ENCODE measurements at places on chromosomes 13 and 19.

DNA sequence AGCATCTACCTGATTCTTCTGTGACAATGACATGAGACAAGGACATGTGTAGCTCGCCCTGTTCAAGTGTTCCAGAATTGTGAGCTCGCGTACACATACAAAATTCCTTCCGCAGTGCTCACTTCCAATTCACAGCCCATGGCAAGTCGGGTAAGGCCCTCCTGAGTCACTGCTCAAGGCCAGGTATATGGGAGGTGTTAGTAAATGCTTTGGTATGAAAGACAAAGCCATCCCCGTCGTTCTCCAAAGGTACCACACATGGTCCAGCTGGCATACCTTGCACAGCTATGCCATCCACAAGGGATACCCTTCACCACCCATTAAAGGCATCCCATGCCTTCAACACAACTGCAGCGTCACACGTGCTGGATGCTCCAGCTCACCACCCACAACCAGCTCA lies 4.4 kb upstream of the ELL start:
- DNase-seq, result no peak

DNA sequence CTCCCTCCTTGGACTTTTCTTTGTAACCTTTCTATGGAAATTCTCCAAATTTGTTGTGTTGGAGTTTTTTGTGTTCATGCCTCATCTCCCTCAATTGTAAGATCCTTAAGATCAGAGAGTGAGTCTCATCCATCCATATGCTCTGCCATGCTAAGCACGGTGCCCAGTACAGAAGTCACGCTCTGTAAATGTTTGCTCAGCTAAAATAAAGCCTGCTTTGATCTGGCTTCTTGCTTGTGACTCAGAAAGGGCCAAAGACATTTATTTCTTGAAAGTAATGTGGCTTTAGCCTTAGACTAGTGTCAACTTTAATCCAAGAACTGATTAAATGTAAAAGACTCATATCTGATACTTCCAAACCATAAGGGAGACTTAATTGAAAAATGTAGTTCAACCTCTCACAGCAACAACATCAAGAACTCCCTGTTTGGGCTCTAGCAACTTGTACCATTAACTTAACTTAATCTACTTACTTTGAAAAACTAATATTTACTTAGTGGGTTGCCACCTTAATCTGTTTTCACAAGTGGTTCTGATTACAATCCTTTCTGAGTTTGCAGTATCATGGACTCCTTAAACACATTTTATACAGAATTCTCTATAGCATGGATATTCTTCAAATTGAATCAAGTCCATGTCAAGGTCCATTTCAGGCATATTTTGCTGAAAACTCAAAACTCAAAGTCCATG lies 100.2 kb downstream of the KL start:
- no peak for DNase-seq

- DNase-seq, result no peak
Observed at GRCh38 chr19:6015841-6016545, 38.1 kb upstream of the RANBP3 start.

DNA sequence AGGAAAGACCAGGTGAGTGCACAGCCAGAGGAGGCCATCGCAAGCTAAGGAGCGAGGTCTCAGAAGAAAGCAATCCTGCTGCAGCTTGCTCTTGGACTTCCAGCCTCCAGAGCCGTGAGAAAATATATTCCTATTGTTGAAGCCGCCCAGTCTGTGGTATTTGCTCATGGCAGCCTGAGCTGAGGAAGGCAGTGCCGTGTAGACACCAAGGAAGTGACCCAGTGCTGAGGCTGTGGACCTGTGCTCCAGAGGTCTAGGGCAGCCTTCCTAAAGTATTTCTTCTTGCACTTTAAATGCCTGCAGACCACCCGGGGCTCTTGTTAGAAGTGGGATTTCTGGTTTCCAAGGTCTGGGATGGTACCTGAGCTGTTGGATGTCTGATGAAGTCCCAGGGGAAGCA lies 158.5 kb upstream of the KL start:
- DNase-seq, result no peak

GRCh38 chr13:59901191-59901590 lies 262.5 kb downstream of the DIAPH3 start:
- no peak for DNase-seq

DNA sequence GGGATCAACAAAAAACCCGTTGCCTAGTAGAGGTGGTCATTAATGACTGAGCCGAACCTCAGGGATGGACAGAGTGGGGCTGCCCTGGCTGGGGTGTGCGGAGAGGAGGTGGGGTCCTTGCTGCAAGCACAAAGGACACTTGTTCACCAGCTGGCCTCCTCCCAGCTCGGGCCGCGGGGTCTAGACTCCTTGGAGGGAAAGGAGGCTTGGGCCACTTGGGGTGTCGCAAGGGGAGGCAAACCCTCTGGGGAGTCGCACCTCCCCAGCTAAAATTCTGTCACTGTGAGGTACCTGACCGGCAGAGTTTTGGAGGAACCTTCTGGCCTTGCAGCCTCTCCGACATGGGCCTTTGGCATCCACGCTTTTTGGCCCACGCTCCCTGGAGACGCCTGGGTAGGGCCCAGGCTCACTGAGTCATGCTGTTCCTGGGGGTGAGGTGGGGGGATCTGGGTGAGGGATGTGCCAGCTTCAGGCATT lies 8.2 kb downstream of the KLHL26 start:
- no peak for DNase-seq

- DNase-seq, result no peak
Observed at GRCh38 chr19:29702161-29702962, 12.7 kb downstream of the C19orf12 start.

GRCh38 chr13:64074971-64075474 lies 2659.4 kb upstream of the PCDH20 start:
- no peak for DNase-seq
